Suprapubic skin (tissue), 4 donors: ENCODE measurements at places on chromosomes 1 and 21.
A peak's percentile ranks its signal among the peaks of the same experiment; 100 is the strongest.

GRCh38 chr21:32702702-32703101 is 25.1 kb downstream of the SYNJ1 start:
- no peak for DNase-seq

- DNase-seq: no peak
Observed at GRCh38 chr1:204417074-204417997, 5.7 kb upstream of the PPP1R15B start.

DNA sequence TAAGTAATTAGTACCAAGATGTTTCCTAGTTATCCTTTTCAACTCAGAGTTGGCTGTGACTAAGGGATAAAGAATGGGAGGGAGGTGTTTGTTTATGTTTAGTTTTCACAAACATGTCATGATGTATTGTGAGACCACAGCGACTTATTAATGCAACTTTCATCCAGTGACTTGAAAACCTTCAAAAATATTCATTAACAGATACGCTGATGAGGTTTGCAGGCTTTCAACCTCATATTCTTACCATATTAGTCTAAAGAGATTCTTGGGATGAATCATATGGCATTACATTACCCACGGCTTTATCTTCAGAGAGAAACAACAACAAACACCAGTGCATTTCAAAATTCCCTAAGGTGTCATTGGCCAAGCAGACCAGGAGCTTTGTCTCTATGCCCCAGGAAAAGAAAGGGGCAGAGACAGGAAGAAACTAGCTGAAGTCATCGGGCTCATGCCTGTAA is 36.4 kb downstream of the PALMD start:
- DNase-seq: no peak

DNA sequence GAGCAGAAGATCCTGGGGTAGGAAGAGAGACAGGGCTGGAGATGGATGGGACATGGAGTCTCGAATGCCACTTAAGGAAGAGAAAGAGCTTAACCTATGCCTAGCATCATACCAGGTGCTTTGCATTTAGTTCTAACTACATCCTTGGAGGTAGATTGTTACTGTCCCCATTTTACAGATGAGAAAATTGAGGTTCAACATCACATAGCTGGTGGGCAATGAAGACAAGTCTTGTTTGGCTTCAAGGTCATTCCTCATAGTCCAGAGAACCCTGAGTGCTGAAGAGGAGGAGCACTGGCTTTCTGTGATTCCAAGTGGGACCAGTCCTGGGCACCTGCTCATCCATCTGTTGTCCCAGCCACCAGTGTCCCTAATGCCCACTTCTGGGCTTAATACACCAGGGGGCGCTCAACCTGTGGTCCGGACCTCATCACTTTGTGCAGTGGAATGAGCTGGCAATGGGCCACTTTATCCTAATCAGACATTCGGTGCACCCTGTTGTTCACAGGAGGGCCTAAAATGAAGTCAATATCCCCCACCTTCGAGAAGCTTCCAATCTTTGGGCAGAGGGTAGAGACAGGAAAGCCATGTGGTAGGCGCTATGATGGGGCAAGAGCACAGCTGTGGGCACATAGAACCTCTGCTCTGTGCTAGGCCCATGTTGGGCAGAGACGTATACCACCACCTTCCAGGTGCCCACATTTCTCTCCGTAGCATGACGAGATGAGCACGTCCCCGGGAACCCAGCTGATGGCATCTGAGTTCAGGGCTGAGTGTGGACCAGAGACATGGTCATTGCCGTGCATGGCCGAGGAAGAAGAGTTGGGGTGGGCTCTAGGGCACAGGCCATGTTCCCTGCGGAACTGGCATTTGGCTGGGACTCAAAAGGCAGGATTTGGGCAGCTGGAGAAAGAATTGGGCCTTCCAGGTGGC is 9.2 kb downstream of the RPS6KA1 start:
- no peak for DNase-seq

- DNase-seq: no peak
Observed at GRCh38 chr1:70897273-70897672, 150.3 kb downstream of the PTGER3 start.

- DNase-seq: no peak
Observed at GRCh38 chr21:44892095-44892494, 18.6 kb upstream of the PTTG1IP start.

- peak; percentile 75 for DNase-seq
Observed at GRCh38 chr1:4978660-4979390, 324.4 kb downstream of the AJAP1 start.

GRCh38 chr1:212595787-212596714 is 12.5 kb upstream of the ATF3 start:
- DNase-seq: no peak

DNA sequence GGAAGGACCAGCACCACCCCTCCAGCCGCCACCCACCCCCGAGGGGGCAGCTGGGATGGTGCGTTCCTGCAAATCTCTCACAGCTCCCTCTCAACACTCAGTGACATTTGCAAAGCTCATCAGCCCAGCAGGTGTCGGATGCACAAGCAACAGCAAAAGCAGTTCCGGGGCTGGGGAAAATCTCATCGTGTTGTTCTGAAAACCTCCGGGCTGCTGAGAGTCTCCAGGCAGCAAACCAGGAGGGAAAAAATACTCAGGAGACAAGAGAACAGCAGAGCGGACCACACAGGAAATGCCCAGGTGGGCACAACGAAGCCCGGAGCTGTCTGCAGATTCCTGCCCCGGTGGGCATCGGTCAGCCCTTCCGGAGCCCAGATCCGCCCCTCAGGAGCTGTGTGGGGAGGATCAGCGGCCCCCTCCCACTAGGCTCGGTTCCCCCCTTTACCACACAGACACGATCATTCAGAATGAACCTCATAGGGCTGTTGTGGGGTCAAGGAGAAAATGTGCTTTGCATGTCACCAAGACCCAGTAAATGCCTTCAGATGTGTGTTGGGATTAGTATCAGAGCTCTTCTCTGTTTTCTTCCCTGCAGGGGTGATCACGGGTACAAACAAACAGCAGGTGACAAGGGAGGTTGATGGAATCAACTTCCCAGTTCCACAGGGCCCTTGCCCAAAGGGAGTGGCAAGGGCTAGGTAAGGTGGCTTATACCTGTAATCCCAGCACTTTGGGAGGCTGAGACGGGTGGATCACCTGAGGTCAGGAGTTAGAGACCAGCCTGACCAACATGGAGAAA is 127.0 kb upstream of the TIAM1 start:
- DNase-seq: no peak

GRCh38 chr1:167789501-167789900 is 67.7 kb downstream of the MPZL1 start:
- DNase-seq: no peak

DNA sequence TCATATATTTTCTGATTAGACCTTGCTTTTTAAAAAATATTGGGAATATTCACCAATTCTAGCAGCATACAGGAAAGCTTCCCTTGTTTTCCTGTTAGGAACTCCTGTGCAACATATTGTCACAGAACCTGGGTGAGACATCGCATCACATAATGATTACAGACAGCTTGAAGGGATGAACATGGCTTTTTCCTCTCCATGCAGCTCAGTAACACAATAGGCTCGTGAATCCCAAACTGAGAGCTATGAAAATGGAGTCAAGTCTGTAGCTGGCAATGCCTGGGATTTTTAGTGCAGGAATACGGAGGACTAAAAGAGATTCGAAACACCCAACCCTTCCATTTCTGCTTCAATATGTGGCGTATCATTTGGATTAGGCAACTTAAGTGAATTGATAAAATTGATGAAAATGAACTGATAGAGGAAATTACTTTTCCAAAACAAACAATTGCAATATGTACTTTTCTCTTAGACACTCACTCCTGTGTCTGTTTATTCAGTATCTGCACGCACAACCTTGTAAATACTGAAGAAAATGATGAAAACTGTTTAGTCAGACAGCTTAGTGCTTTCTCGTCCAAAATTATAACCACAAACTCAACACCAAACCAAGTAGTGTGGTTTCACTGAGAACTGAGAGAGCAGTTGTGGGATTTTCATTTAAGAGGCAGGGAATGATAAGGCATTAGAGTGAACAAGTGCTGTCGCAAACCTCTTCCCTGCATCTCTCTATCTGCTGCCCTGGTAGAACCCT is 250.4 kb downstream of the PTBP2 start:
- DNase-seq: no peak

- no peak for DNase-seq
Observed at GRCh38 chr1:240232530-240232929, 140.8 kb downstream of the FMN2 start.

GRCh38 chr1:203197625-203198024 is 11.1 kb upstream of the CHI3L1 start:
- DNase-seq: no peak

DNA sequence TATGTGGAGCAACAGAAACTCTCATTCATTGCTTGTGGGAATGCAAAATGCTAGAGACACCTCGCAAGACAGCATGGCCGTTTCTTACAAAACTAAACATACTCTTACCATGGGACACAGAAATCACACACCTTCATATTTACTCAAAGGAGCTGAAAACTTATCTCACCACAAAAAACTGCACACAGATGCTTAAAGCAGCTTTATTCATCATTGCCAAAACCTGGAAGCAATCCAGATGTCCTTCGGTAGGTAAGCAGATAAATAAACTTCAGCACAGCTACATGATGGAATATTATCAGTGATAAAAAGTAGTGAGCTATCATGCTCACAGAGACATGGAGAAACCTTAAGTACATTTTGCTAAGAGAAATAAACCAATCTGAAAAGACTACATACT is 124.3 kb downstream of the RERE start:
- DNase-seq: no peak
